ENCODE measurements at places on chromosomes 11 and 22.

DNA sequence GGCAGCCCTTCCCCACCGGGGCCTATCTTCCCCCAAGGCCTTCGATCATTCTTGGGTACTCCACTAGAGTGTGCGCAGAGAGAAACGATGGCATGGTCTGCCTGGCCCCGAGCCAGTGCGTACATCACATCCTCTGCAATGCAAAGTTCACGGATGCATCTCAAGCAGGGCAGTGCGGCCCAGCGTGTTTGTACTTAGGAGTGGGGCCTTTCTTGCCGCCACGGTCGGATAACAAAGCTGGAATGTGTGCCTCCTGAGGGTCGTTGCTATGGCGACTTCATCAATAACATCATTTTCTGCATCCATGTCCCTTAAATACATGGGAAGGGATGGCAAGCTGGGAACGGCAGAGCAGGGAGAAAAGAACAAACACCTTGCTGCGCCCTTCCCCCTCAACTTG is 73.9 kb downstream of the SCUBE1 start:
- DNase-seq: no peak

DNA sequence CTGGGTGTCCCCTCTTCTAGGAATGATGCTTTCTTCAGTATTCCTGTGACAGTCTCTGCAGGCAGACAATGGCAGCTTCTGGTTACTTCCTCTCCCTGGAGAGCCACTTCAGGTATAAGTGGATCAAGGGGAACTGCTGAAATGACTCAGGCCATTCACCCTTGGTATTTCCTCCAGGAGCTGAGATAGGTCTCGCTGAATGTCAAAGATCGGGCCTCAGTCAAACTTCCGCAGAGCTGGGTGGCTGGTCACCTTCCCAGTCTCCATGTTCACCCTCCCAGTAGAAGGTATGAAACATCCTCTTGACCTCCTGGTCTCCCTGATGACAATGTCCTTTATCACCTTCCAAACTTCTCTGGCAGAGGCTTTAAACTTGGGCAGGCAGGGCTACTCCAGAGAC is 1.8 kb upstream of the ANKK1 start:
- DNase-seq: no peak

DNA sequence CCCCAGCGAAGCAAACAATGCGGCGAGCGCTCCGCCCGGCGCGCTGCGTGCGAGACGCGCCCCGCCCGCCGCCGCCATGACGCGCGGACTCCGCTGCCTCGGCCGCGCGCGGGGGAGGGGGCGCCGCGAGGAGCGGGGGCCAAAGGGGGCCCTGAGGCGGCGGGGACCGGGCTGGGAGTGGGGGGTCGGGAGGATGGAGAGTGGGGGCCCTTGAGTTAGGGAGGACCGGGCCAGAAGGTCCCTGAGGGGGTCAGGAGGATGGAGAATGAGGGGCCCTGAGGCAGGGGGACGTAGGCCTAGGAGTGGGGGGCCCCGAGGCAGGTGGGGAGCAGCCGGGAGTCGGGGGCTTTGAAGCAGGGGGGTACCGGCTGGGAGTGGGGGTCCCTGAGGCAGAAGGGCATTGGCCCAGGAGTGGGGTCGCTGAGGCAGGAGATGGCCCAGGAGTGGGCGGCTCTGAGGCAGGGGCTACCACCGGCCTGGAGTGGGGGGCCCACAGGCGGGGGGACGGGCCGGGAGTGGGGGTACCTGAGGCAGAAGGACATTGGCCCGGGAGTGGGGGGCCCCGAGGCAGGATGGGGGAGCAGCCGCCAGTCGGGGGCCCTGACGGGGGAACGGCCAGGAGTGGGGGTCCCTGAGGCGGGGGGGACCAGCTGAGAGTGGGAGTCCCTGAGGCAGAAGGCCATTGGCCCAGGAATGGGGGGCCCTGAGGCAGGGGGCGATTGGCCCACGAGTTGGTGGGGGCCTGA is at the start of gene BRD1:
Gene BRD1 (minus strand): TSS at position 21 of the 746 bp plus-strand sequence. CDS start 3,556 bp downstream, outside the sequence.
- DNase-seq: peak; percentile 40

GRCh38 chr11:115324581-115325432 is 179.4 kb downstream of the CADM1 start:
- no peak for DNase-seq

GRCh38 chr11:110094298-110095285 is 1.4 kb downstream of the ZC3H12C start:
- DNase-seq: no peak

- DNase-seq: no peak
These were observed 15.7 kb upstream of the ARFGAP3 start for GRCh38 chr22:42872821-42873220.

All from stimulated activated naive B cell treated with anti-CD40 and anti-IgM and Interleukin-4, amounts not matched to agents 10 μg/mL and 1 μg/mL and 100 μg/mL, for 72 hours (primary cell).